ENCODE measurements at places on chromosomes 12 and 14. TPM values are rescaled to one million over a fixed set of nuclear protein-coding genes. Genes with fewer than 3 reads are reported as not detected.

The RDH12 gene
- total RNA-seq: not detected

The SLC17A8 gene
- total RNA-seq: not detected

The LUM gene
- 0.23 TPM for total RNA-seq

The HNF1A gene
- 0.26 TPM for total RNA-seq
